LHCN-M2 (cell line): ENCODE measurements at places on chromosomes 1 and 21.

DNA sequence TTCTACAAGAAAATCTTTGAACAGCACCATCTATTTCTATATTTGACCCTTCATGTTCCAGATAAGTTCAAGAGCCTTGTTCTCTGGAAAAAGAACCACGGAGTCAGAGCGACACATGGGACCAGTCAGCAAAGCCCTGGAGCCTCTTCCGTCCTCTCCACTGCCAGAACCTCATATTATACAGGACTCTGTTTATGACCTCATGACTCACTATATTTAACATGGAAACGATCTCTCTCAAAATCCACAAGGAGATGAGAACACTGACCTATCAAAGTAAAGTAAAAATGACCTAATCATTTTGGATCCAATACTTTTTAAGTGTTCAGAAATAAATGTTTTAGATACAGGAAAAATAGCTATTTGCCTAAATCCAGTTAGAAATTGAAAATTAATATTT lies 124.6 kb upstream of the KRTAP19-8 start:
- DNase-seq, result peak; percentile 62

- peak; percentile 10 for DNase-seq
Measured at GRCh38 chr1:216531263-216532239, 108.3 kb upstream of the USH2A start.

DNA sequence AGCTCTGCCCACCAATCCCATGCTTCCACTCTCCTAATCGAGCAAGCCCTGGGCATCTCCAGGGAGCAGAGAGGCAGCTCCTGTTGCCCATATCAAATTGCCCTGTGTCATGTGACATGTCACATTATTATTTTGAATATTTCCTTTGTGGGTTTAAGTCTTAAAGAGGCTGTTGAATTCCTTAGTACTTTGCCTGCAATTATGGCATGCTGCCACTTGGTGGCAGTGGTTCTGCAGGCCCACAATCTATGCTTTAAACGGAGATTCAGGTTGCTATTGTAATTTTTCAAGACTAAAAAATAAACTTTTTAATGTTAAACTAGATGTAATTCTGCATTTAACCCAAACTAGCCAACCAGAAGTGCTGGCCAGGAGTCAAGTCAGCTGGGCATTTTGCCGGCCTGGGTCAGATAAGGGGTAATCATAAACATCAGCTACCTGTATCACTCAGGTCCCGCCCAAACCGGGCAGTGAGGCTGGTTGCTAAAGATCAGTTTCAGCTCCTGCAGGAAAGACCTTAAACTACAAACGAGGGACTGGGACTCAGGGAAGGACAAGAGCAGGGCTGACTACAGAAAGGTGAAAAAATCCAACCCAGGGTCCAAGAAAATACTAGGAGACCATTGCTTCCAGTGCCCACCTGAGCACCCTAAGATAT lies 37.3 kb upstream of the ARHGEF16 start:
- DNase-seq, result no peak

DNA sequence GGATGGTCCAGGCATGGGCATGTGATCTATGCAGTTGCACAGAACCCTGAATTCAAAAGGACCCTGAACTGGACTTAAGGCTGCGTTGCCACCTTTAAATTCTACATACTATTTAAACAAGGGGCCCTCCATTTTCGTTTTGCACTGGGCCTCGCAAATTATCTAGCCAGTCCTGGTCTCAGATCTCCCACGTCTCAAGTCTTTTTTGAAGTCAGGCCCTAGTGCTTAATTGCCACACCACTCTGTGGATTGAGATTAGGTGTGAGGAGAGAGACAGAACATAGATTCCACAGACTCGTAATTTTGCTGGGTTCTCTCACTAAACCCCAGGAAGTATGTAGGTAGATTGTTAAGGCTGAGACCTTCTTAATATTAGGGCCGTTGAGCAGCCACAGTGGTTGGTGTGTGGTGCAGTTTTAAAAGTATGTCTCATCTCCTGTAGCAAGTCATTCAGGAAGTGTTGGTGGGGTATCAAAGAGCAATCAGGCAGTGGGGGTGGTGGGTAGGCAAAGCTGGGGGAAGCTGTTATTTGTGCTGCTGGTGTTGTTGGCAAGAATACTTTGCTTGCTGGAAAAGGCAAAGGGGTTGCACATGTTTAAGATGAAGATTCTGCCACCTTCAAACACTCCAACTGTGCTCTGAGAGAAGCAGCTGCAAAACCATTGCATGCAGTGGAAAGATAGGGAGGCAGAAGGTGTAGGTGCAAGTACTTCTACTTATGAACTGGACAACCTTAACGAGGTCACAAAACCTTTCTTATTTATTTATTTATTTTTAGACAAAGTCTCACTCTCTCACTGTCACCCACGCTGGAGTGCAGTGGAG lies 11.2 kb downstream of the CD84 start:
- DNase-seq, result no peak

GRCh38 chr1:17575797-17576518 lies 36.5 kb downstream of the ARHGEF10L start:
- DNase-seq, result no peak

DNA sequence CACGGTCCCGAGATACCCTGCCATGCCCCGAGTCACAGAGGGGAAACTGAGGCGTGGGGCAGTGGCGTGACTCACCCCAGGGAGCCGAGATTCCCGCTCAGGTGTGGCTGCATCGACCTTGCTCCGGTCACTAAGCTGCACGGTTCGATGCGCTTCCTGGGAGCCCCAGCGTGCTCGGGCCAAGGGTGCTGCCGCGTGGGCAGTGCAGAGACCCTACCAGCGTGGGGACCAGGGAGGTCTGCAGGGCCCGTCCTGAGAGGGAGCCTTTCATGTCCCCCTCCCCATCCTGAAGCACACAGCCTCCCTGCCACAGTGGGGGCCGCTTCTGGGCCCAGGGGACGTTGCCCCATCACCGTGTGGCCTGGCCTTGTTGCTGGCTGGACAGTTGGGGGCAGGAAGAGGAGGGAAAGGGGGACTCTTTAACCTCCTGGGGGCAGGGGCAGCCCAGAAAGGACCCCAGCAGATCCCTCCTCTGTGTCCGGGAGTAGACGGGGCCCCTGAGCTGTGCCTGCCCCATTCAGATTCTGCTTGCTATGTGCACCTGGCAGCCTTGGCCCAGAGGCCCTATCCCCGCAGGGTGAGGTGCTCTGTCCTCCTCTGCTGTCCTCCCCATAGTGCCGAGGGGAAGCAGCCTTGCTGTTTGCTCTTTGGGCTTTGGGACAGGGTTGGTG lies 52.3 kb downstream of the COL18A1 start:
- no peak for DNase-seq
